ENCODE measurements at places on chromosomes 12 and 14.
A peak's percentile ranks its signal among the peaks of the same experiment; 100 is the strongest.

- DNase-seq = no peak
Observed at GRCh38 chr12:83763425-83763824, 1076.7 kb downstream of the TMTC2 start.

GRCh38 chr12:41202051-41202450 lies 13.9 kb downstream of the PDZRN4 start:
- no peak for DNase-seq

- DNase-seq = peak; percentile 87
Observed at GRCh38 chr12:117968826-117969659, at the start of gene KSR2. KSR2 (minus strand) TSS chr12:117968990; CDS start chr12:117968255, 735 bp downstream.

- no peak for DNase-seq
Observed at GRCh38 chr14:45284802-45285201, 31.8 kb upstream of the MIS18BP1 start.

- no peak for DNase-seq
Observed at GRCh38 chr12:43238281-43238680, 313.7 kb downstream of the ADAMTS20 start.

- no peak for DNase-seq
Observed at GRCh38 chr14:92953526-92953925, 30.6 kb downstream of the CHGA start.

DNA sequence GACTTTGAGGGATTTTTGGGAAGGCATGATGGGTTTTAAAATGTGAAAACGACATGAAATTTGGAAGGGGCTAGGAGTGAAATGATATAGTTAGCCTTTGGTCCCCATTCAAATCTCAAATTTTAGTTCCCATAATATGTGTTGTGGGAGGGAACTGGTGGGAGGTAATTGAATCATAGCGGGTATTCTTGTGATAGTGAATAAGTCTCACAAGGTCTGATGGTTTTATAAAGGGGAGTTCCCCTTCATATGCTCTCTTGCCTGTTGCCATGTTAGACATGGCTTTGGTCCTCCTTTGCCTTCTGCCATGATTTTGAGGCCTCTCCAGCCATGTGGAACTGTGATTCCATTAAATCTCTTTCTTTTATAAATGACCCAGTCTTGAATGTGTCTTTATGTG lies 72.8 kb downstream of the SLC16A7 start:
- no peak for DNase-seq

GRCh38 chr14:77097006-77097699 lies 905 bp upstream of the CIPC start:
- no peak for DNase-seq
